Activated naive CD4-positive, alpha-beta T cell treated with anti-CD3 and anti-CD28 coated beads, Interleukin-2, amount 50 U/mL, for 72 hours (primary cell): ENCODE measurements at places on chromosomes 6 and 20. TPM values are rescaled to one million over a fixed set of nuclear protein-coding genes. Genes with fewer than 3 reads are reported as not detected.
A peak's percentile ranks its signal among the peaks of the same experiment; 100 is the strongest.

FERMT1 gene
- 0.23 TPM for total RNA-seq

DNA sequence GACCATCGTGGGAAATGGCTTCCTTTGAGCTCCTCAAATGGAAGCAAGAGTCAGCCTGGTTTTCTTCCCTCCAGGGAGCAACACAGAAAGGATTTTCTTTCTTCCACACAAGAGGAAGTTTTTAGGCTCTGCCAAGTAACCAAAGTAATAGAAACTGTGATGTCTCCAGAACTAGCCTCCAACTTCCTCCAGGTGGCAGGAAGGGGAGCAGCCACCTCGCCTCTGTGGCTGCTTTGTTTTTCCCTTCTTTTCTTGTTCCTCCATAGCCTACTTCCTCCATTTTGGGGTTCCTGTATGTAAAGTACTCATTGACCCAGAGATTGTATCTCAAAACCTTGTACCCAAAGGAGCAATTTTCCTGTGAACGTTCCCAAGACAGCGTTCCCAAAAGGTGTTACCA is 32.7 kb upstream of the CCR6 start:
- DNase-seq, result no peak

GRCh38 chr6:3269281-3269975 is 10.7 kb downstream of the PSMG4 start:
- DNase-seq, result no peak

DNA sequence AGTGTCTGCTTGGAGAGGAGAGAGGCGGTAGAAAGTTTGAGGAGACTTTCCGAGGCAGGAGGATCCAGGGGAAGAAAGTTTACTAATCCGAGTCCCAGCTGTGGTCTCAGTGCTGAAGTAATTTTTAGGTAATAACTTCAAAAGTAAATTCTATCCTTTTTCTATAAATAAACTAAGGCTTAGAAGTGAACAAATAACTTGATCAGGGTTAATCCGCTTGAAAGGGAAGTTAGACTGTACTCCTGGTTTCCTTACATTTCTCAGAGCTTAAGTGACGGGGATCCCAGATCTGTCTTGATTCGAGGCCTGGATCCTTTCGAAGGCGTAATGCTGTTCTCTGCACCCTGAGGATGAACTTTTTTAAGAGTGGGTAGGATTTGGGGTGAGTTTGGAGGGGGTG is 2.6 kb downstream of the STK35 start:
- no peak for DNase-seq

DNA sequence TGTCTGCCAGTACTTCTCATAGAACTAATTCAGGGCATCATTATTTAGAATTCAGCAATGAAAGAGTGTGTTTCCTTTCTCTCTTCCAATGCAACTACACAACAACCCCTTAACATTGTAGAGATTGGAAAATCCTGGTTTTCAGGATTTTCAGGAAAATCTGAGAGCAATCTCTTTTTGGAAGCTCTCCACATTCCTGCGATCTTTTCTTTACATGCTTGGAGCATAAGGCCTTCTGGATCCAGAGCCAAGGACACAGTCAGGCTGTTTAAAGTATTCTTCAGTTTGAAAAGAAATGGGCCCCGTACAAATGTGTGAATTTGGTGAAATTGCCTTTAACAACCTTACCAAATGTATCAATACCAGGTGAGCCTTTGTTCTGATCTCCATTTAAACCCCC is 469.7 kb downstream of the PKHD1 start:
- DNase-seq, result no peak

PPP1R10 gene
- 92.1 TPM for total RNA-seq

DNA sequence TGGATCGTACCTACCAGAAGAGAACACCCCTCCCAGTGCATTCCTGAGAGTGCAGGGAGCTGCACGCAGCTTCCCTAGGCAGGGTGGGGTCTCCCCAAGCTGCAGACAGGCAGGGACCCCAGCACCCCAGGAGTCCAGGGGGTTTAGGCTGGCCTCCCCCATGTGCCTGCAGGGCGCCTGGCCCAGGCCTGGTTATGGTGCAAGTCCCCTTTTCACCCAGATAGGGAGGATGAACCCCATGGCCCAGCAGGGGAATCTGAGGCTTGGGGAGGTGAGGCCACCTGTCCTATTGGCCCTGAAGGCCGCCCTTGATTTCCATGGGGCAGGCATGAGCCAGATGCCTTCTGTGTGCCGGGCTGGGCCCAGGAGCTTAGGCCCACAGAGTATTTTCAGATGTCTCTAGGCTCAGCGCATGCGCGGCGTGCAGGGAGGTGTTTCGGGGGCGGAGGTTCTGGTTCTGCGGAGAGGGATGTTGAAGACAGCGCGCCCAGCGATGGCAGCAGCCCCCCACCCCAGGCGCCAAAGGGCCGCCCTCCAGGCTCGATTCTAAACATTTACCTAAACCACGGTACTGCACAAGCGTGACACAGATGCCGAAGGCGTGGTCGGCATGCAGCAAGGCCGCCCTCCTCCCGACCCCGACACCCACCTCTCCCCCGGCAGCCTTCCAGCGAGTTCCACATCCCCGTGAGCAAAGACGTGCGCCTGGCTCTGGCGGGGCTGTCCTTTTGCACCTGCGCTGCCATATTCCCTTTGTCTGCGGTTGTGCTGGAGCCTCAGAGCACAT is 29.4 kb downstream of the COL20A1 start:
- DNase-seq, result no peak

SNX5 gene
- total RNA-seq, result 182 TPM

- DNase-seq, result no peak
Observed at GRCh38 chr20:12591949-12592470, 416.8 kb upstream of the SPTLC3 start.

DNA sequence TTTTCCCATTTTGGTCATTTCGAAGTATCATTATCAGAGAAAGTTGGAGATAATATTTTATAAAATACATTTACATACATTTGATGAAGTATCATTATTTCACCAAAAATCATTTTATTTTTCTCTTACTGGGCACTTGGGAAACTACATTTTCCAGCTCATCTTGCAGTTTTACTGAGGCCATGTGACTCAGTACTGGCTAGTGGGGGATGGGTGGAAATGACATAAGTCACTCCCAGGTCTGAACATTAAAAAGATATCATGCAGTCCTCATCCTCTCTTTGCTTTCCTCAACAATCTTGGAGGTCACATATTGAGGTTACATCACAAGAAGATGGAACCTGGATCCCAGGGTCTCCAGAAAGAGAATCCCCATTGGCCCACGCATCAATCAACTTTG is 84.1 kb downstream of the CD24 start:
- DNase-seq, result no peak

DNA sequence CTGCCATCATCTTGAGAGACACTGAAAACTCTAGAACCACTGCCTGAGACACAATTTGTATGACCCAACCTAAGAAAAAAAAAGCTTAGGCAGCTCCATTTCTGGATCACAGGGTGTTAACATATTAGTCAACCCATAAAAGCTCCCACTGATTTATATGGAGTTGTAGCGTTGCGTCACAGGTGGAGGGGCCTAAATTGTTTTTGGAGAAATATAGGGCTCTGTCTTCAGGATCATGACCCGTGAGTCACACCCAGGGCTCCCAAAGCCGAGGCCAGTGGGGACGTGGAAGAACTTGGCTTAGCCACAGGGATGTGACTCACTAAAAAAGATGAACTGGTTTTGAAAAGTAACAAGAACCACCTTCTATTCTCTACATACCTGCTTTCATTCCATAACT is 116.5 kb upstream of the BMP2 start:
- DNase-seq, result no peak

GPR6 gene
- total RNA-seq, result not detected

DNA sequence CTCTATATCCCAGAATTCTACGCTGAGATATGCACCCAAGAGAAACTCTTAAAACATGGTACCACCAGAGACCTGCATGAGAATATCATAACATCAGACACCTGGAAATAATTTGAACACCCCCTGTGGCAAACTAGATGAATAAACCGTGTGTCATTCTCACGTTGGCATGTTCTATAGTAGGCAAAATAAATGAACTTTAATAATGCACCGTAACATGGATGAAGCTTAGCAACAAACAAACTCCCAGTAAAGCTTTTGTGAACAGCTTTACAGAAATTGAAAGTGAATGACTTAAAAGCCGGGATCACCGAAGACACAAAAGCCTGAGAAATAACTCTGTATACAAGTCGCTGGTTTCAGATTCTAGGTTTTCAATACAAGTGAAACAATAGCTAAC is 1166.8 kb upstream of the CITED2 start:
- DNase-seq, result no peak

GRCh38 chr20:64160526-64161355 is 3.5 kb upstream of the MYT1 start:
- no peak for DNase-seq

GRCh38 chr6:89554106-89554505 is 84.4 kb downstream of the LYRM2 start:
- no peak for DNase-seq

- peak; percentile 10 for DNase-seq
Observed at GRCh38 chr6:156662025-156662445, 115.1 kb upstream of the ARID1B start.

GRCh38 chr20:2890742-2891141 is 17.5 kb downstream of the PTPRA start:
- DNase-seq, result no peak

PTPRT gene
- total RNA-seq, result not detected

GRCh38 chr20:11849270-11849915 is 68.3 kb upstream of the BTBD3 start:
- no peak for DNase-seq

DNA sequence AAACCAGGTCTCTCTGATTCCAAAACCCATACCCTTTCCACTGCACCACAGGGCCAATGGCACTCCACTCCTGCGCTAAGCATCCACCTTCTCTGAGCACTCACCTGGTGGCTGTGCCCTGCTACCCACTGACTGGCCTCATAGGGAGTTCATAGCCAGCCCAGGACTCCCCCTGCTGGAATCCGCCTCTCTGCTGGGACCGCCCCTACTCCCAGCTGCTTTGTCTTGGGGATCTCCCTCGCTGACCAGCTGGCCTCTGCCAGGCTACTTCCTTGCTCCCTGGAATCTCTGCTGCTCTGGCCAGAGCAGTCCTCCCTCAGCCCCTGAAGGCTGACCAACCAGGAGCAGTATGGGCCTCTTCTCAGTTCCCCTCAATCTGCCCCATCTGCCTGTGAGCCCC is 129.7 kb downstream of the FAXC start:
- no peak for DNase-seq

BPIFB1 gene
- not detected for total RNA-seq
